ENCODE measurements at places on chromosomes 5 and 9.

DNA sequence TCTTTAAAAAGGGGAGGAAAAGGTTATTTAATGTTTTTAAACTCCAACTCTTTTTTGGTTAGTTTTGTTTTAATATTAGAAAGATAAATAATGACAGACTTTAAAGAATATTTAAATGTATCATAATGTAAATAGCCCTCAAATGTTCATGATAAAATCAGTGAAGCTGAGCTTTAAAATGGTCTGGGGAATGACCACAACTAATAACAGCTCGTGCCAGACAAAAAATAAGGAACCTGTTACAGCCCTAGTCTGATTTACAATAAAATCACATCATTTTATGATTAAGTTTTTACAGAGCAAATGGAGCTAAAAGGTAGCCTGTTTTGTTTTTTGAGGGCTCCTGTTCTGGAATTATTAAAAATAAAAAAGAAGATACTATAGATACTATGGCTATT lies 46.1 kb downstream of the VCAN start:
- no peak for DNase-seq

DNA sequence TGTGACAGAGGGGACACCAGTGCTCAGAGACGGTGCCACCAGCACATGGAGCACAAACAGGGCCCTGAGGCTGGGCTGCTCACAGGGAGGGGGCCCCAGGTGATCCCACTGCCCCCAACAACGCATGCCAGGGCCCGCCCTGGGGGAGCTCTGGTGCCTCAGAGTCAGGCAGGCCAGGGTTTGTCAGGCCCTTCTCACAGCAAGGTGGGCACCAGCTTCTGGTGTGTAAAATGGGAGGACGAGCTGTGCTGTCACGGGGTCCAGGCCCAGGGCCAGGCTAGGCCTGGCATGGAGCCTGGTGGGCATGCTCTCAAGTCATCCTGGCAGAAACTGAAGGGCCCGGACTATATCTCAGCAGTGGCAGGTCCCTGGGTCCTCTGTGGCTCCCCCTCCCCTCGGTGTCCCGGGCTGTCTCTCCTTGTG lies 34.5 kb downstream of the PRRT1B start:
- DNase-seq = no peak

GRCh38 chr9:34610434-34611206 lies 1.3 kb downstream of the RPP25L start:
- no peak for DNase-seq

DNA sequence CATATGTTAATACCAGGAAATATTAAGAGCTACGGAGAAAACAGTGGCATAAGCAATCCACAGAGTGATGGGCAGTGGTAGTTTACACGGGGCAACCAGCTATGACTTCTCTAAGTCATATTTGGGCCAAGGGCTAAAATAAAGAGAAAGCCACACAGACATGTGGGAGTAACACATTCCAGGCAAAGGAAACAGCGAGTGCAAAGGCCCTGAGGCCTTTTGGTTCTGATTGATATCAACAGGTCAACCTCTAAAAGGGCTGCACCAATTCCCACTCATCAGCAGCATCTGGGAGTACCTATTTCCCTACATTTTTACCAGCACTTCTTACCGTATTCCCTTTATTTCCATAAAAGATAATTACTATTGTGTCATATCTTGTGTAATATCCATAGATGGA lies 173.4 kb downstream of the SPOCK1 start:
- DNase-seq = no peak

DNA sequence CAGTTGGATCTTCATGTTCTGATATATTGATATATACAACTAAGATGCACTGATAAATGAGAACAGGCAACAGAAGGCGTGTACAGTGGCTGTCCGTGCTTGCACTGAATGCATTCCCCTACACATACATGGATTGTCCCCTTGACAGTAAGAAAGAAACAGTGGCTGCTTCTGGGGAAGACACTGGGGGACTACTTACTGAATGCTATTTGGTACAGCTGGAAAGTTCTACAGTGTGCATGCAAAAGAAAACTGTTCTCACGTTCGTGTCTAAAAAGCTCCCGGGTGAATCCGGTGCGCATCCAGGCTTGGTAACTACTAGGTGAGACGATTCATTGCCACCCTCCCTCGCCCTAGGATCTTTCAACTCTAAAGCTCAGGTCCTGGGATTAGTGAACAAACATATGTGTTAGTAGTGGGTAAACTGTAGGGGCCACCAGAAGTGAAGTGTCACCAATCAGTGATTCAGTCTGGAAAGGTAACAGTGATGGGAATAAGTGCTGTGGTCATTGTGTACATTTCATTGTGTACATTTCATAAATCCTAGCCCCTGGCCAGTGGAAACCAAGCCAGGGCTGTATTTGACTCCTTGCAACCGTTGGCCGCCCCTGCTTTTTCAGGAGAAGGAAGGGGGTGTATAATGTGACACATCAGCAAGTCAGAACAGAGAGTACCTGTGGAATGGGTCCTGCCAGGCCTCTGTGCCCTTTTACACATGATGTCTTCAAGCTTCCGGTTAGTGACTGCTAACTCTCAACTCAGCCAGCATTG lies 46.3 kb upstream of the BOD1 start:
- no peak for DNase-seq

GRCh38 chr5:51986733-51987132 lies 603.5 kb downstream of the ISL1 start:
- no peak for DNase-seq

DNA sequence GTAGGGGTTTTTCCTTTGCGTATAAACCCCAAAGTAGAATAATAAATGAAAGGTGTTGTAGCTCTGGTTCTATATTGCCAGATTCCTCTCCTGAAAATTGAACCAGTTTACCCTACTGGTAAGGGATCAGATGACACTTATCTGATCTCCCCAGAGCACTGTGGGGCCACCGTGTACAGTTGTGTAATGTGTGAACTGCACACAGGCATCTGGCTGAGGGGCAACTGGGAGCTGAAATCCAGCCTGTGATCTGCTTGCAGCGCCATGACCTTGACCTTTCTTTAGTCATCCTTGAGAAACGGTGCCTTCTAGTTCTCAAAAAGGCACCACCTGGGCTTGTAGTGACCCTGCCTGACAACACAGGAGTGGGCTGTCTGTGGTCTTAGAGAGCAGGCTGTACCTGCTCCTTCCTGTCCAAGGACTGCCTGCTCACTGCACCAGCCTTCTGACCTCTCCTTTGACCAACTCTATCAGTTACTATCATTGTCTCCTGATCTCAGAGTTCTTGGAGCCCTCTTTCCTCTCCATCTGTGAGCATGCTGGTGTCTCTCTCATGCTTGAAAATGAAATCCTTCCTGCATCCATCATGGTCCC lies 40.2 kb downstream of the PDE6A start:
- no peak for DNase-seq

DNA sequence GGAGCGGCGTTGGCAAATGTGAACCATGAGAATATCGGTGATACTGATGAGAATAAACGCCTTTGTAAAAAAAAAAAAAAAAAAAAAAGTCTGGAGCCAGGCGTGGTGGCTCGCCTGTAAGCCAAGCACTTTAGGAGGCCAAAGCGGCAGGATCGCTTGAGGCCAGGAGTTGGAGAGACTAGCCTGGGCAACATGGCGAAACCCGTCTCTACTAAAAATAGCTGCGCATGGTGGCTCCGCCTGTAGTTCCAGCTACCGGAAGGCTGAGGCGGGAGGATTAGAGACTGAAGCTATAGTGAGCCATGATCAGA lies 425 bp upstream of the NFX1 start:
- DNase-seq = no peak

GRCh38 chr9:1647776-1648175 lies 367.4 kb upstream of the SMARCA2 start:
- DNase-seq = no peak
